T-helper 2 cell treated with Interferon-gamma antibody and Interleukin-4, amounts not matched to agents 100 ng/mL and 5 ng/mL, for 36 hours (primary cell): ENCODE measurements at places on chromosomes 16 and 17. TPM values are rescaled to one million over a fixed set of nuclear protein-coding genes. Genes with fewer than 3 reads are reported as not detected.

MYH8 gene
- total RNA-seq = not detected in 2 replicates

KRT37 gene
- not detected in 2 replicates for total RNA-seq

EIF5A gene
- 709 TPM in 2 replicates for total RNA-seq

CHST5 gene
- total RNA-seq = not detected in 2 replicates

SYNRG gene
- total RNA-seq = 87.8 and 90.3 TPM in 2 replicates

GNG13 gene
- not detected in 2 replicates for total RNA-seq

SLC5A11 gene
- 0.41 TPM in 1 of 2 replicates, not detected in the other for total RNA-seq

AANAT gene
- 0.32 TPM in 1 of 2 replicates, not detected in the other for total RNA-seq

KRTAP4-4 gene
- not detected in 2 replicates for total RNA-seq

NHERF2 gene
- 2.2 and 3.1 TPM in 2 replicates for total RNA-seq
